CD8-positive, alpha-beta memory T cell (primary cell): ENCODE measurements at places on chromosomes 7 and 10.

- no peak for DNase-seq
Measured at GRCh38 chr10:133131053-133131452, 29.0 kb upstream of the KNDC1 start.

GRCh38 chr10:14821635-14822375 lies 16.0 kb downstream of the CDNF start:
- DNase-seq = no peak

- no peak for DNase-seq
Measured at GRCh38 chr10:91672021-91672608, 39.2 kb upstream of the PPP1R3C start.

GRCh38 chr7:76364198-76364584 lies 5.4 kb upstream of the YWHAG start:
- DNase-seq = no peak

DNA sequence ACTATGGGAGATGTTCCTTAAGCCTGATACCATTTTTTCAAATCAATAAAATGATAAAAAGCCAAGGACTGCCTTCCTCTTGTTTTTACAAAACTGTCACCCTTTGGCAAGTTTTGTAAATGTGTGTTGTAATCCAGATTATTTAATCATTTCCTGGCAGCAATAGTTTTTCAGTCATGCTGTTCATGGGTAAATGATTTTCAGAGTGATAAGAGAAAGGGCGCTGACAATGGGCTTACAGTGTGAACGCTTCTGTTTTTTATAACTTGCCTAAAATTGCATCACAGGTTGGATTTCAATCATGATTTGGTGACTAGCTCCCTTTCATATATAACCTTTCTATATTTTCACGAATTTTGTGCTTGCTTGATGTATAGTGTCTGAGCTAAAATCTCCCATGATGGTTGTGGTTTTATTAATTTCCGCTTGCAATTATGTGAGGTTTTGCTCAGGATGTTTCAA lies 19.0 kb upstream of the DMBT1 start:
- no peak for DNase-seq

GRCh38 chr10:61655335-61655851 lies 7.3 kb upstream of the CABCOCO1 start:
- no peak for DNase-seq

GRCh38 chr7:74183142-74183541 lies 9.0 kb downstream of the EIF4H start:
- DNase-seq = no peak

DNA sequence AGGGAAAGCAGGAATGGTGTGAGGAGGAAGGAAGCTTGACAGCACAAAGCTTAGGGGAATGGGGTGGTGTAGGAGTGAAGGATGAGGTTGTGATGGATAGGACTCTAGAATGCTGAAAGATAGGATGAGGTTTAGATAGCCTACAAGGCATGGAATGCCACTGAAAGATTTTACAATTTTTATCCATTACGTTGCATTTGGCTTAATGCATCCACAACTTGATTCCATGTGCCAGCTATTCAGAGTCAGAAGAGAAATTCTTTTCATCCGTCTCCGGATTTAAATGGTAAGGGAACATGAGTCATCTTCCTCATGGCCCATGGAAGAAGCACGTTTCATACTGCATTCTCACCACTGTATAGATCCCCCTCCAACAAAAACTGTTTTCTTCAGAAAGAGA lies 212.4 kb upstream of the BMPER start:
- no peak for DNase-seq

DNA sequence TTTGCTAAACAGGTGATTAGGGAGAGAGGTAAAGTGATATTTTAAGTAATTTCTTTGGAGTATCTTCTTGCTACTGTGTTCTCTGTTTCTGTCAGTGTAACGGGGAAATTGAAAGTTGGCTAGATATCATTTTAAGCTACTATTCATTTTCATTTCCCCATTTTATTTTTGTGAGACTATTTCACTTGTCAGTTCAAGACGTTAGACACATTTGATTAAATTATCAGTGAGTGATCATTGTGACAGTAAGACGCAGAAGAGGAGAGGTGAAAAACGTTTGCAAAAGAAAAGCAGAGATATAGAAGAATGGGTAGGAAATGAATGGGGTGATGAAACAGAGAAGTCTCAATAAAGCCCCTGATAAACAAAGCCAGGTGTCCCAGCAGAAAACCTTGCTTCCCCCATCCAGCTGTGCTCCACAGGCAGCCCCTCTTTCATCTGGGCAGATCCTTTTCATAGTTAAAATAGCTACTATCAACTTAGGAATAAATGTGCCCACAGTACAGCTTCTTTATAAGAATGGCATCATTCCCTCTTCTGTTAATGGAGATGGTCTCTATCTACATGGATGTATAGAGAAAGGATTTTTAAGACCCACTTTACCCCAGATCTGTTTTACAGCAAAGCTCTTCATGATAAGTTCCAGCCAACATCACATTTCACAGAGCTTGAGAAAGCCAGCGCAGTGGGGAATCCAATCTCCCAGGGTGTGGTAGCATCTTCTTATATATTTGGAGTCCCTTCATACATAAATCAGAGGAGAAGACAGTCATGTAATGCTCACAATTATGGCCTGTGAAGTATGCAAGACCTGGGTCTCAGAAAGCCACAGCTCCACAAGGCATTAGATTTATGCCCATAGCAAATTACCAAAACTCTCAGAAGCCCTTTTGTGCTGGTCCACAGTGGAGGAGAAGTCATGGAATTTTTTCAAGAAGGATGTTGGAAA lies 138.1 kb upstream of the ITGB1 start:
- no peak for DNase-seq

DNA sequence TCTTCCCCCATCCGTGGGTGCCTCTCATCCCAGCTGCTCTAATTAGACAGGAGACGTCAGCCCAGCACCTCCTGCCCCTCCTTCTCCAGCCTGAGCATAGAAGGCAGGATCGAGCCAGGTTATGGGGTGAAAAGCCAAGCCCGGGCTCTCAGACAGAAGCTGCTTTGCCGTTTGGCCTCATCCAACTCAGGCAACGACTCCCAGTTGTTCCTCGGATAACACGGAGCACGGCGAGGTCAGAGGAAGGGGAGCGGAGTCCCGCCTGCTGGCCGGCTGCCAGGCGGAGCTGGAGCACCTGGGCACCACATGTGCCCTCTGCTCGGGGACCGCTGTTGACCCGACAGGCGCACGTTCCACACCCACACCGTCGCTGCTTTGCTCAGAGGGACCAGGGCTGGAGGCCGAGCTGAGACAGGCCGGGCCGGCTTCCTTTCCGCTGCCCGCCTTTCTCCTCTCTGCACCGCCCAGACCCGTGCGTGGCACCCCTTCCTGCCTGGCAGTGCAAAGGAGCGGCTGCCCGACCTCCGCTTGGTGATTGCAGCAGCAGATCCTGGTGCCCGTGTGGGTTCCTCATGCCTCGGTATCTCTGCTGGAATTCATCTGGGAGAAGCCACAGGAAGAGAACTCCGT lies 21.6 kb upstream of the UNCX start:
- DNase-seq = no peak

- DNase-seq = no peak
Measured at GRCh38 chr7:23272275-23272674, 25.7 kb downstream of the GPNMB start.

GRCh38 chr10:52394246-52394645 lies 80.2 kb downstream of the DKK1 start:
- DNase-seq = no peak

GRCh38 chr10:110494532-110494931 lies 3.2 kb upstream of the DUSP5 start:
- DNase-seq = no peak

- DNase-seq = no peak
Measured at GRCh38 chr10:62617652-62618051, 186.9 kb upstream of the ADO start.

DNA sequence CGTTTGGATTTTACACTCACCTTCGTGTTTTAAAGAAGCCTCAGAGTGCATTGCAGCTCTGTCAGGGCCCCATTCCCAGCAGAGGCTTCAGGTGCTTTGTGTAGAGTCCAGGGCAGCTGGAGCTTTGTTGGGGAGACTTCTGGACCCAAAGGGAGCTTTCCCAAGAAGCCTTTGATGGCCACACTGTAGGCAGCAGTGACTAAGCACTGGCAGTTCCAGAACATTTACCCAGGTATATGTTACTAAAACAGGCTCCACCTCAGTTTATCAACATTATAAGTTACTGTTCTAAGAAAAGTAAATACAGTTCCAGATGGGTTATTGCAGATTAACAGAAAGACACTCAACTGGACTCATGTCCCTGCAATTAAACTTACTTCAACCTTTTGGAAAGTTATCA lies 66.8 kb downstream of the LANCL2 start:
- DNase-seq = no peak

DNA sequence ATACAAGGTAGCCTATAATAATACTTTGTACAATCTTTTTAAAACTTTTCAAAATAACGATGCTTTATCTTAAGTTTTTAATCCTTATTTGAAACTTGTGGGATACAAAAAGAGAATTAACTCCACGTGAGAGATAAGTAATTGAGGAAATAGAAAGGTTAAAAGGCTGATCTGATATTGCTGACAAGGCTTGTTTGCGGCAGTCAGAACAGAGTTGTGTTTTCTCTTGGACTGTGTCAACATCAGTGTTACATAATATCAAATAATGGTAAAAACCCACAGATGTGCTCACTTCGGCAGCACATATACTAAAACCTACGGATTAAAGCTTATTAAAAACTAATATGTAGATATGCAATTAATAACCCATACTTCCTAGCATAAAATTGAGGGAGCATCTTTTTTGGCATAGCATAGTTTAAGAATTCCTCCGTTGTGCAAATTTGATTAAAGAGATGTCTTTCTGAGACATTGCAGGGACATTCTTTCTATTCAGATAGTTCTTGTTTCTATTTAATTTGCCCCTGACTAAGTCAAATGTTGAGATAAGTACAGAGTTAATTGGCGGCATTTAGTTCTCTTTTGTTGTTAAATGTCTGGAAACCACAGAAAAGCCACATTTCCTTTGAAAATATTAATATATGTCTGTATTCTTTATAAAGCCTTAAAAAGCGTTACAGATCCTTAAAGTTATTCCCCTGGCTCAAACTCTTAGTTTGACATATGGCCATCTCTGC lies 63.3 kb downstream of the FAM185A start:
- DNase-seq = no peak

GRCh38 chr10:89814278-89814677 lies 112.9 kb downstream of the KIF20B start:
- no peak for DNase-seq

DNA sequence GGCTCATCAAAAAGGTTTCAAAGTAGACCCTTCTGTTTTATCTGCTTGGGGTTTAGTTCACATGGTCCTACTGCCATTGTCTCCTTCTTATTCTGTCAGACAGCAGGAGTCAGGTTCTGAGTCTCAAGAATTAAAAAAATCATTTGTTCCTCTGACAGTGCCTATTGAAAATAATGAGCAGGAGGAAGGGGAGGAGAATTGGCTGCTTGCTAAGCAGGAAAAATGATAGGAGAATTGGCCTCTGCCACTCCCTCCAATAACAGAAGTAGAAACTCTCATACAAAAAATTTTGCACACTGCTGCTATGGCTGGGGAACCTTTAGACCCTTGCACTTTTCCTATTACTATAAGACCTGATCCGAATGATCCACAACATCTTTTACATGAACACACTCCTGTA lies 35.7 kb downstream of the OR13A1 start:
- no peak for DNase-seq

DNA sequence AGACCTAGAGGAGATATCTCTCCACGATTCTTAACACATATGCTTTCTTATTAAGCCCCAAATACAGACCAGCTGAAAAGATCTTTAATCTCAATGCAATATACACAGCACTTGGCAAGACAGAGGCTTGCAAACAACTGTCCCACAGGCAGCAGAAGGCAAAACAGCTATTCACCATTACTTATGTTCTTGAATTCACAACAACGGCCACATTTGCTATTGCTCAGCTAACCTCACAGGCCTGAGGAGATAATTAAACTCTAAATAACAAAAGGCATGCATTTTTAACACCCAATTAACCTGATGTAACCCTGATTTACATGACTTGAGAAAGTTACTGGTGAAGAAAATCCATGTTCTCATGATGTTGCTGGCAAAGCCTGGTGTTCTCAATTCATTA lies 216.4 kb downstream of the CRPPA start:
- DNase-seq = no peak

DNA sequence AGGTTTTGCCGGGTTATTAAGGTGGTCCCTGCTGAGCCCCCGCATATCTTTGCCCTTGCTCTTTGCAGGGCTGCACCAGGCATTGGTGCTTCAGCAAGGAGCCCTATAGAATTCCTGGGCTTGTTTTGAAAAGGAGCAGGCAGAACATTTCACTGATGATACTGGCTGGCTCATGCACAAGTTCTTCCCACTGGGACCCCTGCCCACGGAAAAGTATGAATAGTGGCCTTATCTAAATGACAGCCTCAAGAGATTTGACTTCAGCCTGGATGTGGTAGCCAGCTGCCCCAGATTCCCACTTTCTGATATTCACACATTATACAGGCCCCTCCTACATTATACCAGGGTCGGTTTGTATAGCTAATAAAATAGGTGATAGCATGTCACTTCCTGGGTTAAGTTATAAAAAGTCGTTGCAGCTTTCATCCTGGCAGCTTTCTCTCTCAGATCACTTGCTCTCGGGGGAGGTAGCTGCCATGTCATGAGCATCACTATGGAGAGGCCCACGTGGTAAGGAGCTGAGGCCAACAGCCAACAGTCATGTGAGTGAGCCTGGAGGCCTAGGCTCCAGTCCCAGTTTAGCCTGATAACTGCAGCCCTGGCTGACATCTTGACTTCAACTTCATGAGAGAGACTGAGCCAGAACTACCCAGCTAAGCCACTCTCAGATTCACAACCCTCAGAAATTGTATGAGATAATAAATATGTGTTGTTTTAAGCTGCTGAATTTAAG lies 16.8 kb upstream of the CRTAC1 start:
- no peak for DNase-seq

- no peak for DNase-seq
Measured at GRCh38 chr10:70958396-70958795, 70.0 kb upstream of the PCBD1 start.

DNA sequence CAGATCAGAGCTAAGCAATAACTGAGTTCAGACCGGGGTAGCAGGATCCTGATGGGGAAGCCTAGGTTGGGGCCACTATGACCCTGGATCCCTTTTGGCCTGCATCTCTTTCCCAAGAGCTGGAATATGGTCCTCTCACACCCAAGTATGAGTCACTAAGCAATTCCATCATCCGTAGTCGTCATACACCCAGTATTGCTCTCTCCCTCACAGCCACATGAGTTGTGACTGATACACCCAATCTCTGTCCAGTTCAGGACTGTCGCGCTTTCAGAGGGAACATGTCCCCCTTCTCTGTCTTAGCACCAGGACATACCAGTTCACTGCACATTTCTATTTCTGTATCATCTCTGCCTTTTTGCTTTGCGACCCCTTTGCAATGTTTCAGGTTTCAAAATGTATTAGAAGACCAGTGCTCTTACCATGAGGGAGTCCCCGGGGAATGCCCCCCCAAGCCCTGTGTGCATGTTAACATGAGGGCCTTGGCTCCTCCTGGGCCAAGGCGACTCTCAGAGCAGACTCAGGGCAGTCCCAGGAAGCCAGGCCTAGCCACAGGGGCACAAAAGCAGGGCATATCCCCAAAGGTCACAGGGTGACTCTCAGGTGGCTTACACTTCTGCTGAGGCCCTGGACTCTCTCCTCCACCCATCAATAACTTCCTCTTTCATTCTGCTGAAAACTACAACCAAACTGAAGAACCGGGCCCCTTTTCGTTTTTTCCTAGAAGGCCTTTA lies 75.3 kb upstream of the SAMD8 start:
- no peak for DNase-seq
